Stimulated activated effector memory CD8-positive, alpha-beta T cell treated with anti-CD3 and anti-CD28 coated beads, Interleukin-12 subunit alpha, Interleukin-12 subunit beta, amount 100 ng/mL, for 72 hours (primary cell): ENCODE measurements at places on chromosomes 7 and 10.

DNA sequence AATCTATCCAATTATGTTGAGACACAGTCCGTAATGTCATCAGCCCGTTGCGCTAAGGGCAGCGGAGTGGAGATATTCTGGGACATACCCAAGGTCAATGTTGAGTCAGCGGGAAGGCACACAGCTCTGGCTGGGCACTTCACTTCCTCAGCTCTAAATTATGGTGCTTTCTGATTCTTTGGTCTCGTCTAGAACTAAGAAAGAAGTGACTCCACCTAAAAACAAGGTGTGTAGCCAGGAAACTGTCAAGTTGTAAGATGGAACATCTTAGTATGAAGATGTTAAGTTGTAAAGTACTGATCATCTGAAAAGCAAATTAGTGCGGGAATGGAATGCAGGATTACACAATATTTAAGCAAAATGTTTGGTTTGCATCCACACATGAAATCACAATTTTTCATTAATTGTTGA, 43.1 kb downstream of the BAIAP2L1 start:
- DNase-seq, result no peak

DNA sequence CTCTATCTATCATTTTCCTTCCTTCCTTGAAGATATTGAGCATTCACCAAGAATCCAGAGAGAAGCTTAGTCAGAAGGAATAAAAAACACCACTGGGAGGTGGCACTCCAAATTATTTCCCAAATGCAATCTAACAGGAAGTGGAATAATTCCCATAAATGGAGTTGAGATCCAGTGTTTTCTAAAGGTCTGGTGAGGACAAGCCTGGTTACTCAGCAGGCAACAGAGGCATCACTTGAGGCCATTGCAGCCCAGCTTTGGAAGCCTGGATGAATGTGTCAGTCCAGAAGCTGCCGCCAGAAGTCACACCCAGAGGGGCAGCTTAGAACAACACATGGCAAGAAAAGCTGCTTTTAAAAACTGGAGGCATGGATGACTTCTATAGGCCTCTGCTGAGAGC, 288.9 kb upstream of the KLF6 start:
- DNase-seq, result no peak

DNA sequence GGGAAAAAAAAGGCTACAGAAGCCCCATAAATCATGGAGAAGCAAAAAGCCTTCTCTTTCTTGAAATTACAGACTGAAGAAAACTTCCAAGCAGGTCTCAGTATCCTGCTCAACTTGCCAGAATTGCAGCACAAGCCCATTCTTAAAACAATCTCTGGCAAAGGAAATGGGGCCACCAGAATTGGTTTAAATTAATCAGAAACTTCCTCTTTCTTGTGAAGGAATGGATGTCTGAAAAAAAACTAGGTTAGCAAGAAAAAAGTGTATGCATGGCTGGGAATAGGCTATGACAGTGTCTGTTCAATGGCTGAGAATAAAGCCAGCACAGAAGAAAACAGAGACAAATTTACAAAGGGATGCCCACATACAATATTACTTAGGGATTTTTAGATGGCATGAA, 59.1 kb downstream of the TFEC start:
- no peak for DNase-seq

GRCh38 chr10:89992575-89992974, 291.2 kb downstream of the KIF20B start:
- DNase-seq, result no peak

DNA sequence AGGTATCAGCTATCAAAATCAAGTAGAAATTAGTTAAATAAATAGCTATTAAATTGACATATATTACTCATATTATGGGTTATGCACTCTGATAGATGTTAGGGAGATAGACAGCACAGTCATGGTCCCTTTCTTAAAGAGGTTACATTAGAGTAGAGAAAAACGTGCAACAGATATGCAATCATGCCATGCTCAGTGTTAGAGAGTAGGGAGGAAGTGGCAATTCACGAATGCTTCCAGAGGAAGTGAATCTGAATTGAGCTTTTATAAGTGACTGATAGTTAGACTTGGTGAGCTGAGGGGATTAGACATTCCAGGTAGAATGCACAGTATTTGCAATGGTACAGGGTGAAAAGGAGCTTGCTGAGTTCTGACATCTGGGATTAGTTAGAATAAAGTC, 349.8 kb downstream of the NXPH1 start:
- no peak for DNase-seq

- no peak for DNase-seq
Measured at GRCh38 chr10:125145636-125146035, 14.7 kb downstream of the CTBP2 start.

DNA sequence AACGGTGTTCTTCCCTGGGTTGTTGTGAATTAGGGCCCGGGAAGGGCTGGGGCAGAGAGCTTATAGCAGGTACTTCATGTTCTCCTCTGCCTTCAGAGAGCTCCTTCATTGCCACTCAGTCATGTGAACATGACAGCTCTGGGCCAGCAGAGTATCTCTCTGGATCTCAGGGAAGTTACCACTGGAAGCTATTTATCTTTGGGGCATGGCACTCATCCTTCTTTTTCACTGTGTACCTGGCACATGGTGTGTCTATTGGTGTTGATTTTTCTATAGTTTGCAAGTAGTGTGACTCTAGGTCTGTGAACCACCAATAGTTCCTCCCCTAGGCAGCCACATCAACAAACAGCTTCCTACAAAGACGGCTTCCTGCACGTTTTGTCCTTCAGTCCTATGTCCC, 156.6 kb downstream of the PKD1L1 start:
- DNase-seq, result no peak

GRCh38 chr10:106740071-106740470, 424.4 kb downstream of the SORCS1 start:
- DNase-seq, result no peak

GRCh38 chr7:2659556-2660358, 28.0 kb downstream of the TTYH3 start:
- no peak for DNase-seq

DNA sequence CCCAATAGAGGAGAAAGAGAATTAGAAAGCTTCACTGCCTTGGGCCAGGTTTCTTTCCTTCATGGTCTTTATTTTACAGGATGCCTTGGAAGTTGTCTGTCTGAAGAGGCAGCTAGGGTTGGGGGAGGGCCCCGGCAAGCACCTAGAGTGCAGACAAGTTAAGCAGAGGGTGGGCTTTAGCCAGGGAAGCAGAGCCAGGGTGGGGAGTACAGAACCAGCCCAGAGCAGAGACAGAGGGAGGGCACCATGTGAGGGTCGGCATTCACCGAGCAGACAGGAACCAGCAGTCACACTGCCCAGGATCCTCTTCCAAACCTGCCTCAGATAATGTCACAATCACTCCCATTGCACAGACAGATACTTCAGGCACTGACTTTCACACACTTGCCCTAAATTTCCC, 75.9 kb downstream of the ADARB2 start:
- no peak for DNase-seq

GRCh38 chr10:75851580-75852345, 420.3 kb downstream of the LRMDA start:
- no peak for DNase-seq
